ENCODE measurements at places on chromosomes 3 and 15.

- peak; percentile 28 for DNase-seq
Measured at GRCh38 chr3:46469680-46470357, 5.1 kb upstream of the LTF start.

DNA sequence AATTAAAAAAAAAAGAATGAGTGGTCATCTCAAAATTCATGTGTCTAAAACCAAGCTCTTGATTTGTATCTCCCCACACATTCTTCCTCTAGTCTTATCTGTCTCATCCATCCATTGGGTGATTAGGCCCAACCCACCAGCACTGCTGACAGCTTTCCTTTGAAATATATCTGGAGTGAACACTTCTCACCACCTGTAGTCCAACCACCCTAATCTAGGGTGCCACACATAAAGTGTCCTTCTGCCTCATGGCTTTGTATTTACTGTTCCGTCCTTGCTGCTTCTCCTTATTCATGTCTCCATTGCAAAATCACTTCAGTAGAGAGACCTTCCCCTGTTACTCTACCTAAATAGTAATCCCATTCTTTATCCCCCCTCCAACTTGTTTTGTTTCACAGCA, 82.4 kb upstream of the PTX3 start:
- no peak for DNase-seq

GRCh38 chr15:60557191-60557618, 78.3 kb upstream of the ICE2 start:
- no peak for DNase-seq

DNA sequence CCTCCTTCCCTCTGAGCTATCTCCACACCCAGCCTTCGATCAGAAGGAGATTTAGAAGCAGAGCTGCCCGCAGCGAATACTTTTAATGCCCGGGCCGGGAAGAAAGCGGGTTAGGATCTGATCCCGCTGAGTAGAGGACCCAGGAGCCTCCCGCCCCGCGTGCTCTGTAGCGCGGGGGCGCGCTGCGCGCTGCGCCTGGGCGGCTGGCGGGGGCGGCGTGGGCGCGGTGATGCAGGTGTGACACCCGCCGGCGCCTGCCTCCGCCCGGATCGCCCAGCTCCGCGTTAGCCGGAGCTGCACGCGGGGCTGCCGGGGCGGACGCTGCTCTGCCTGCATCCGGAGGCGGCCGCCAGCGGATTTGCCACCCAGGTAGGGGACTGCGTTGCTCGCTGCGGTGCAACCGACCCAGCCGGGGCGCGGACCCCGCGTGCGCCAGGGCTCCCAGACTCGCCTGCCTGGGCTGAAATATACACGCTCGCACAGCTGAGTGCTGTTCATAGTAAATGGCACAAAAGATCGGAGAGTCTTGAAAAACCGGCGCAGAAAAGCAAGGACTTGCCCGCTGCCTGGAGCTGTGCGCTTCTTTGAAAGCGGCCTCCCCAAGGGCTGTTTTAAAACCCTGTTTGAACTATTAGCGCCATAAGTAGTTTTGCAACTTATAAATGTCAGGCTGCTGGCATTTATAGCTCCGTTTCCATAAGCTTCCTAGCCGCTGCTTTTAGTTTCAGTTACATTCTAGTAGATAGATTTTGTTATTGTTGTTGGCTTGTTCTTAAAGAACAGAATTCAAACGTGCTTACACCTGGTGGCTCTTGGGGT, at the start of gene SV2B:
SV2B (plus strand) TSS at position 263 of the 819 bp plus-strand sequence. CDS start 126,007 bp downstream, outside the sequence.
- DNase-seq = peak; percentile 75

- no peak for DNase-seq
Measured at GRCh38 chr3:100297784-100298183, 36.8 kb upstream of the NIT2 start.

DNA sequence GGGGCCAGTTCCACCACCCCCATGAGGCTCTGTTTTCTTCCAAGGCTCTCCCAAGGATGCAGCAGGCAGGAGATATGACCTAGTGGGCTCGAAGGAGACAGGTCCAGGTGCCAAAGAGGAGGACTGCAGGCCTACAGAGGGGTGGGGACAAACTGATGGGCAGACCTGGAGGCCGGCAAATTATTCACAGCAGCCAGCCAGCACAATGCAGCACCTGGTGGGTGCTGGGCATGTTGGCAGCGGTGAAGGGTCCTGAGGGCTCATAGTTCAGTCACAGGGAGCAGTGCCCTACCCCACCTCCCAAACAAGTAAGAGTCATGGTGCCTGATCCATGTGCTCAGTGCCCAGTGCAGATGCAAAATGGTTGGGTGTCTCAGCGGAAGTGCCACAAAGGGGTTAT, 171.7 kb downstream of the ABHD5 start:
- DNase-seq = peak; percentile 40

DNA sequence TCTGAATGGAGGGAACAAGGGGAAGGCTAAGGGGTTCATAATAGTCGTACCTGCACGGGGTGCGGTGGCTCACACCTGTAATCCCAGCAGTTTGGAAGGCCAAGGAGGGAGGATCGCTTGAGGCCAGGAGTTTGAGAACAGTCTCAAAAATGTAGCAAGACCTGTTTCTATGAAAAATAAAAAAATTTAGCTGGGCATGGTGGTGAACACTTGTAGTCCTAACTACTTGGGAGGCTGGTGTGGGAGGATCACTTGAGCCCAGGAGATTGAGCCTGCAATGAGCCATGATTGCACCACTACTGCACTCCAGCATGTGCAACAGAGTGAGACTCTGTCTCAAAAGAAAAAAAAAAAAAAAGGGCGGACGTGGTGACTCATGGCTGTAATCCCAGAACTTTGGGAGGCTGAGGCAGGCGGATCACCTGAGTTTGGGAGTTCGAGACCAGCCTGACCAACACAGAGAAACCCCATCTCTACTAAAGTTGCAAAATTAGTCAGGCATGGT, 17.9 kb upstream of the HDAC11 start:
- DNase-seq = no peak

- DNase-seq = no peak
Measured at GRCh38 chr3:88626456-88627120, 476.8 kb downstream of the C3orf38 start.

GRCh38 chr15:36175741-36176291, 403.6 kb upstream of the CDIN1 start:
- DNase-seq = no peak

DNA sequence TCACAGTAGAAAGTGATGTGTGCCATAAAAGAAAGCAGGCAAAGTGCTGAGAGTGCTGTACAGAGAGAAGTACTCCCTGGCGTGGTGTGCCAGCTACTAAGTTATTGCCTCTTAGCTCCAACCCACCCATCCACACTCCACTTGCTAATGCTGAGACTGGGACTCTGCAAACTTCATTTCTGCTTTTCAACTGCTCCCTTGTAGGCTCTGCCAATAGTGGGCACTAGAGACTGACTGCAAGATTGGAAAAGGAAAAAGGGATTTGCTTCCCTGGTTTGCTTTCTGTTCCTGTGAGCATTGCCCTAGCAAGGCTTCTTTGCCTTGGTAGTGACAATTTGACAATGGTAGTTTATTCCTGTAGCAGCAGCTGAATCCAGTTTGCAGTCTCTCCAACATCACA, 56.5 kb upstream of the TMEM108 start:
- no peak for DNase-seq

- DNase-seq = no peak
Measured at GRCh38 chr3:8972639-8973038, 9.4 kb upstream of the RAD18 start.

DNA sequence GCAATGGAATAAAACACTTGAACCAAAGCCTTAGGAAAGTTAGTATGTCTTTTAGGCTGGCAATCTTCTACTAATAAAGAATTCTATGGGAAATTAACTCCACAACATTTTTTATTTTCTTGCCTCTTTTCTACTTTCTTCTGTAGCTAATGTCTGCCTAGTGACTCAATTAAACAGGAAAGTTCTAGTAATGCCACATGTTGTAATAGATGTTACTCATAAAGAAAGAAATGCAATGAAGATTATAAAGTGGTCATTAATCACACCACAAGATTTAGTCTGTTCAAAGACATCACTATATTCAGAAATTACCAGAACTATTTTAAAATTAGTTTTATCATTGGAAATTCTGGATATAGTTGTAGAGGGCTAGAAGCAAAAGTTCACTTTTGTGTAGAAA, 329.7 kb downstream of the SI start:
- no peak for DNase-seq

- DNase-seq = peak; percentile 60
Measured at GRCh38 chr3:124250053-124250452, 258.1 kb upstream of the ROPN1 start.

DNA sequence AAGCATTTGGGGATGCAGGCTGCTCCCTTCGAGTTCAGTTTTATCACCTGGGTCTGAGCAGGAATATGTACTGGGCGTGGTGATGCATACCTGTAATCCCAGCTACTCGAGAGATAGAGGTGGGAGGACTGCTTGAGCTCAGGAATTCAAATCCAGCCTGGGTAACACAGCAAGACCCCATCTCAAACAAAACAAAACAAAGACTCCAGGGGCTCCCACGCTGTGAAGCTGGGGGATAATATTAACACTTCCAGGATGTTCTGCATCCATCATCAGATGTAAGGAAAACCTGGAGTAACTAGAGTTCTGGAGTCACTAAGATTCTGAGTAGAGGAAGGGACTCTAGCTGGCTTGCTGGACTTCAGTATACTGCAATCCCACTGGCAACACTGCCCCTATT, 40.6 kb downstream of the LYZL4 start:
- DNase-seq = peak; percentile 45

DNA sequence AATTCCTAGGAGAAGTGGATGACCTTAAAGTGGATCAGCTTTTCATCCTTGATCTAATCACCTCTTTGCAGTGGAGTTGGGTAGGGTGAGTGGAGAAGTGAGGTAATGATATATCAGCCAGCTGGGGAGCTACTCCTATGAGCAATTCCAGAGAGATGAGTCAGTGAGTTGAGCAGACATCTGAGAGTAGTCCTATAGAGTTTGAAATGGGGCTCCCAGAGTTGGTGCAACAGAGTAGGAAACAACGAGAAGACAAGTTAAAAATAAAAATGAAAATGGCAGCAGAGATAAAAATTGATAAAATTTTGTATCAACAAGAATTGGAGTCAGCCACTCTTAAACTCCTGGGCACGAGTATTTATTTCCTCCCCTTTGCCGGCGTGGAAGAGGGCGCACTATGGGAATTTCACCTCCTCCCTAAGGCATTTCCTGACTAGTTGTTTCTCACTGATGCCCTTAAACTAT, 150.8 kb upstream of the DPH6 start:
- peak; percentile 84 for DNase-seq

GRCh38 chr3:177842743-177843734, 645.8 kb upstream of the TBL1XR1 start:
- DNase-seq = no peak

DNA sequence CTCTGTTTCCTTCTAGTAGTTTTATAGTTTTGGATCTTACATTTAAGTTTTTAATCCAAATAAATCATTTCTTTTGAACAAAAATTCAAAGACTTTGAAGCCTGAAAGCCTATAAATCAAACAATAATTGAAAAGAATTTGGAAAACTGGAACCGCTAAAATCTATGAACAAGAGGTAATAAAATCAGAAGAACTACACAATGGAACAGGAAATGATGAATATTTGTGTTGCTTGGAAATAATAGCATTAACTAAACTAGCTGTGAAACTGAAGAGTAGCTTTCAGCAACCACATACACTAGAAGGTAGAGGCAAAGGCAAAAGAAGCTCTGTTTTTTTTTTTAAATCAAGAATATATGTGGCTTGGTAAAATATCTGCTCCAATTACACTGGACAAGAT, 147.9 kb upstream of the ABI3BP start:
- DNase-seq = no peak

GRCh38 chr3:137348936-137349335, 391.2 kb downstream of the IL20RB start:
- DNase-seq = no peak

DNA sequence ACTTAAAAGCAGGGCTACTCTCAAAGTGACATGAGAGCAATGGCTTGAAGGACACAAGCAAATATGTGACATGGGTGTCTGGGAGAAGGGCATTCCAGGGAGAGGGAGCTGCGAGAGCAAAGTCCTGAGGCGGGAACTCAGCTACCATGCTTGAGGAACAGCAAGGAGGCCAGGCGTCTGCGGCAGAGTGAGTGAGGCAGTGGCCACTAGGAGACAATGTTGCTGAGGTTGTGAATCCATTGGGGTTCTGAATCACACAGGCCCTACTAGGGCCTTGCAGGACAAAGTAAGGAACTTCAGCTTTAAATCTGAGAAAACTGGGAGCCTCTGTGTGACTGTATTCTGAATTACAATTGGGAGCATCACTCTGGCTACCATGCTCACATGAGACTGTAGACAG, 94.1 kb upstream of the PRICKLE2 start:
- peak; percentile 76 for DNase-seq

DNA sequence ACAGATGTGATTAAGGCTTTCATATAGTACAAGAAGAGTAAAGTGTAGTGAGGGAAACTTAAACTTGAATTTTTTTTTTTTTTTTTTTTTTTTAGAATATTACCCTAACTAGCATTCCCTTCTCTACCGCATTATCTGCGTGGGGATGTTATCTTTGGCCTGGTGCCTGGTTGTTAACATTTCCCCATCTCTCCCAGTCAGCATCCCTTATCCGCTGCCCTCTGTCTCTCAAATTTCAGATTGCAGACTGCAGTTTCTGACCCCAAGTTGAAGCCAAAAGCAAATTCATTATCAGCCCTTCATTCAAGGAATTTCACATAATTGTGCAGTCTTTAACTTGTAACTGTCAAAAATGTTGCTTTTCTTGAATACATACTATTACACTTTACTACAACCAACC, 353.0 kb downstream of the PLOD2 start:
- no peak for DNase-seq

DNA sequence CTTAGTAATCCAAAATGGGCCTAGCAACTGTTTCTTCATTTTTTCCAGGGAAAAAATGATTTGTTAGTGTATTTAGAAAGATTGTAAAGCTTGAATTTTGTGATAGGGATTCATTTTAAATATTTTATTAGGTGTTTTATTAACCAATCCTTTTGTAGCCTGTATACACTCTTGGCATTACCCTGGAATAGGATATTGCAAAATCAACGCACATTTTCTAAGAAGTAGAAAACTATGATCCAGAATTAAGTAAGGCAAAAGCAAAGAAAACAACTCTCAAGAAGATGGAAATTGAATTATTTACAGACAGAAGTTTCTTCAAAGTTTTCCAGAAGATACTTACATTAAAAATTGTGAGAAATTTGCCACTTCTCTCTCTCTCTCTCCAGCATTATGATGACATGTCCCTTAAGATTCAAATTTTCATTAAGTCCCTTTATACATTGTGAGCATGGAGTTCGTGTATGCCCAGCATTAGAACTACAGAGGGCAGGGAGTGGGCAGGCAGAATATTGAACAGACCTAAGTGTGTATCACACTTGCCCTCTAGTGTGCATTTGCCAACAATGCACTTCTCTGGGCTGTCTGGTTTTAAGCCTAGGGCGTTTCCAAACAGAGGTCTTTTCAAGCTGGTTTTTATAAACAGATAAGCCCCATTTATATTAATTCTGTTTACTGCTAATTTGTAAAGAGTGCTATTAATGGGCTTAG, 28.5 kb upstream of the CMSS1 start:
- DNase-seq = peak; percentile 63

DNA sequence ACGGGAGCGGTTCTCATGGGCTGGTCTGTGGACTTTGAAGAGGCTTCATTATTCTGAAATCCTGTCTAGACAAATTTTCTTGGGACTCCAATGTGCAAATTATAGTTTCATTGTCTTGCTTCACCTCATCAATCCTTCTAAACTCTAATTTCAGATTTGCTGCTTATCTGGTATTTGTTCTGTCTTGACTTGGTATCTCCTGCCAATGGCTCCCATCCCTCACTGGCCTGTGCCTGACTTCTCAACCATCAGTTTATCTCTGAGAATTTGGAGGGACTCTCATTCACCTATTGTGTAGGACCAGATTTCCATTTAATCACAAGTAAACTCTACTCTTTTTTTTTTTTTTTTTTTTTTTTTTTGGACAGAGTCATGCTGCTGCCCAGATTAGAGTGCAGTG, 960.2 kb upstream of the NR2F2 start:
- no peak for DNase-seq

Measured in islet precursor cell (in vitro differentiated cells).